ENCODE measurements at places on chromosomes 6 and 20.
A peak's percentile ranks its signal among the peaks of the same experiment; 100 is the strongest.

GRCh38 chr20:50487397-50487796 is 22.8 kb upstream of the PTPN1 start:
- DNase-seq = no peak

DNA sequence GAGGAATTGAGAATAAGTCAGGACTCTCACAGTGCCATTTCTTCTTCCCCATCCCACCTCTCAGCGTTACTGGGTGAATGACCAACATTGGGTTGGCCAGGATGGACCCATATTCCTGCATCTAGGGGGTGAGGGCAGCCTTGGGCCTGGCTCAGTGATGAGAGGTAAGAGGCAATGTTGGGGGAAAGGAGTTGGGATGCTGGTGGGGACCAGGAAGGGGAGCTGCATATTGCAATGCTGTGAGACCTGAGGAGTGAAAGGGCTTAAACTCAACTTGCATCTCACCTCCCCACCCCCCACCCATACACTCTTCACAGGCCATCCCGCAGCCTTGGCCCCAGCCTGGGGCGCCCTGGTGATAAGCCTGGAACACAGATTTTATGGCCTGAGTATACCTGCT is 1.3 kb downstream of the PRSS16 start:
- DNase-seq = no peak

- DNase-seq = no peak
Observed at GRCh38 chr6:42154461-42155209, 12.2 kb upstream of the C6orf132 start.

DNA sequence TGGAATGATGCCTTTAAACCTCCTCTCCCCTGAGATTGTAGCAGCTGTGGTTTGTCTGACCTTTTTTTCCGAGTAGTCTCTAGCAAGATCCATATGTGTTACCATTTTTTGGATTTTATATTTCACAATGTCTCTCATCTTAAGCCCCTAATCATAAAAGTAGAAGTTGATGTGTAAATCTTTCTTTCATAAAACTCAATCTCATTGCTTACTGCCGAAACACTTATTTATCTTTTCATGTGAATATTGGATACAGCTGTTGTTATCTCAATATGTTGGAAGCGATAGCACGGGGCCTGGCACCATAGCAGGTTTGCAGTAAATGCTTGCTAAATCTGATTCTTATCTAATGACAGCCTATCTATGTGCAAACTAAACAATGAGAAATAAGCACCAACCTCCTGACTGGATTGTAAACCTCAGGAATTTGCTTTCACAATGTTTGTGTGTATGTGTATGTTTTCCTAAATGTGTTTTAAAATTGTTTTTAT is 14.2 kb downstream of the SMPDL3A start:
- DNase-seq = no peak

DNA sequence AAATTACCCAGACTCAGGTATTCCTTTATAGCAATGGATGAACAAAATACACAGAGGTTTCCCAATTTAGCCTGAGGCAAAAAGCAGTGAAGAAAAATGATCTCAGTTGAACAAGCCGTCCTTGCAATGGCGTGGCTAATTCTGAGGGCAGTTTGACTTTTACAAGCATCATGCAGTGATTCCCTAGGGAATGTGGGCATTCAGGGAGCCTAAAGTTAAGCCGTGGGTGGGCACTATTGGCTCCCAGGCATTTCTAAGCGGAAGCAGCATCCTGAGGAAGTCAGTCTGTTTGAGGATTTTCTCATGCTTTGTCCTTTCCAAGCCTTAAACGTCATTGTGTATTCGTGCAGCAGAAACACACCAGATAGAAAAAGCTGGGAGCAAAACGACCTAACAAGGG is 133.9 kb downstream of the MYLK4 start:
- no peak for DNase-seq

GRCh38 chr20:63577317-63577894 is 3.4 kb upstream of the HELZ2 start:
- no peak for DNase-seq

- DNase-seq = no peak
Observed at GRCh38 chr20:858011-858410, 24.5 kb downstream of the FAM110A start.

DNA sequence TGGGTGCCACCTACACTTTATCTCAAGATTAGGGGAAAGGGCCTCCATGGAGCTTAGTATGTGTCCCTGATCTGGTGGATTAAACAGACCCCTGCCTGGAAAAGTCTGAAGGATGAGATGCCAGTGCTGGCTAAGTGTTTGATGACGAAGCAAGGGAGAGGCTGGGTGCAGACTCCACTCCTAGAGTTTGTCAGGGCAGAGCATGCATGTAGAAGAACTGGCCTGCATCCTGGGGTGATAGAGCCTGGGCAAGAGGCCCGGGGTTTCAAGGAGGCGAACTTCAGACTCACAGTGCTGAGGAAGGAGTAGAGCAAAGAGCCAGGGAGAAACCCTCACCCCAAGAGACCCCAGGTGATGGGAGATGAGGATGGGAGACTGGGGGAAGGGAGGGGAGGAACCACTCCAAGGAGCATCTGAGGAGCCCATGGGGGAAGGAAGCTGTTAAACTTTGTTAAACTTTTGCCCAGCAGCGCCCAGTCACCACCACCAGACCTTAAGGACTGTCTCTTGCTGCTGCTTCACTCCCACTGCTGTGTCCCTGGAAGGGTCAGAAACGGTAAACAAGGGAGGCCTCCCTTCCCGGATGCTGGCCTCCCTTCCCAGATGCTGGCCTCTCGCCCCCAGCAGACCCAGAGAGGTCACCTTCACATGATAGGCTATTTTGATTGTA is 61.6 kb downstream of the RPRD1B start:
- DNase-seq = no peak

DNA sequence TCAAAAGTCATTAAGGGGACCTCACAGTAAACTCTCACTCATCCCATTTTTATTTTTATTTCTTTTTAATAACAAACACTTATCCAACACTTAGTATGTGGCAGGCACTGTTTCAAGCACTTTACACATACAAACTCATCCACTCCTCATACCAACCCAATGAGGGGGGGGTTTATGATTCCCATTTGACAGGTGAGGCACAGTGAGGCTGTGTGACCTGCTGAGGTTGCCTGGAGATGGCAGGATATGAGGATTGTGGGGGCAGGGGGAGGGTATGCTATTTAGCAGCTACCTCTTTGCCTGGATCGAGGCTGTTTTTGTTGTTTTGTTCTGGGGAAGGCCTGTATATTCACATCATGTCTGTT is 219.8 kb downstream of the KIF16B start:
- no peak for DNase-seq

DNA sequence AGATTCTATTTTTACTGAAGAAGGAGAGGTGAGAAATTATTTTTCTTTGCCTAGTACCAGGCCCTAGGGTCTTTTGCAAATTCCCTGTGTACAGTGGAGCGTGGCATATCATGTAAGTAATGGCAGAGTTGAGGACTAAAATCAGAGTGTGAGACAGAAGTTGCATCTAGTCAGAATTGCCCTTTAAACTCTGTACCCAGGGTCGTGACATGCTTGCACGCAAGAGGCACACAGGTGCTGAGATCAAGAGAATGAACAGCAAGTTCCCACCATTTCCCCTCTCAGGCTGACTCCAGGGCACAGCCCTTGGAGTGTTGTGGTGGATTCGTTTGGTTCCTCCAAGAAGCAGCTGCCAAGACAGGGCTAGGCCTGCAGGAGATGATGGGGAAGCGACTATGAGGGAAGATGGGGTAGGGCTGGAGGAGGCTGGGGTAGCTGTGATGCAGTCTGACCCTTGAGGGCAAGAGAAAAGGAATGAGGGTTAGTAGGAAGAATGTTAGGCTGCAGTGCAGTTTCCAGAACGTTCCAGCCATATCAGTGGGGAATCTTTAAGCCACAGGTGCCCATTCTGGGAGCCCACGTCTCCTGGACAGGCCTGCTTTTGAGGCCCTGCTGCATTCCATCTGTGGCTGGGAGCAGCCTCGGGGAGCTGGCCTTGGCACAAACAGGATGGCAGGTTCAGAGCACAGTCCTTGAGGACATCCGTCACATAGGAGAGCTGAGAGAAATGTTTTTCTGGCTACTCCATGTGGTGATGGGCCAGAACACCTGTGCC is 6.9 kb downstream of the NELFCD start:
- no peak for DNase-seq

DNA sequence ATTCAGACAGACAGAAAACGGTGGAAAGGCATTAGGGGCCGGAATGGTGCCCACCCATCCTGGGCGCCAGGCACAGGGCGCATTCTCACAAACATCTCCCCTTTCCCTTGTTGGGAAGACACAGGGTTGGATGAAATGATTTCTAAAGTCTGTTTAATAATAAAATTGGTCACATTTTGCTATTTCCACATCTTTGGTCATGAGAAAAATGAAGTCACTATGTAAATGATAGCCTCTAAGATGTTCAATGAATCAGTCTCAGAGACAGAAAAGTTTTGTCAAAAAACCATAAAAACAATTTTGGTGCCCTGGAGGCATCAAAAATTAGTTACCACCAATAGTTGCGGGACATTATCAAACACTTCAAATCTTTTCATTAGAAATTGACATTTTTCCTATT is 40.7 kb downstream of the PRR18 start:
- DNase-seq = no peak

DNA sequence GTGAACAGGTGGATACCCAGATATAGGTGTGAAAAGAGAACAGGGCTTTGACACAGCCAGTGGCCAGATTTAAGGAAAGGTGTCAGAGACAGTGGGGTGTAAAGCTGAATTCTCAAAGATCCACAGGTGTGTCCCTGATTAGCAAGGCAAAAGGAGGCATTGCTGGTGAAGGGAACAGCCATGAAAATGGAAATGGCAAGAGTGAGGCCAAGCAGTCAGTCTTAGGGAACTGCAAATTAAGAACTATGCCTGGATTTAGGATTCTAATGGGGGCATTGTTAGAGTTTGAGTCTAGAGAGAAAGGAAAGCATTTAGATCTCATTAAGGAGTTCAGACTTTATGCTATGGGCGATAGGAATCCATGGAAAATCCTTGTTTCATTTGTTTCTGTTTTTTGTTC is 789.2 kb downstream of the MAFB start:
- DNase-seq = no peak

- DNase-seq = no peak
Observed at GRCh38 chr6:195861-196360, 96.4 kb upstream of the DUSP22 start.

- DNase-seq = no peak
Observed at GRCh38 chr6:99415446-99415845, 9.7 kb downstream of the PNISR start.

GRCh38 chr6:52595000-52595795 is 18.3 kb upstream of the TRAM2 start:
- no peak for DNase-seq

- no peak for DNase-seq
Observed at GRCh38 chr20:59246691-59247400, 53.6 kb upstream of the EDN3 start.

DNA sequence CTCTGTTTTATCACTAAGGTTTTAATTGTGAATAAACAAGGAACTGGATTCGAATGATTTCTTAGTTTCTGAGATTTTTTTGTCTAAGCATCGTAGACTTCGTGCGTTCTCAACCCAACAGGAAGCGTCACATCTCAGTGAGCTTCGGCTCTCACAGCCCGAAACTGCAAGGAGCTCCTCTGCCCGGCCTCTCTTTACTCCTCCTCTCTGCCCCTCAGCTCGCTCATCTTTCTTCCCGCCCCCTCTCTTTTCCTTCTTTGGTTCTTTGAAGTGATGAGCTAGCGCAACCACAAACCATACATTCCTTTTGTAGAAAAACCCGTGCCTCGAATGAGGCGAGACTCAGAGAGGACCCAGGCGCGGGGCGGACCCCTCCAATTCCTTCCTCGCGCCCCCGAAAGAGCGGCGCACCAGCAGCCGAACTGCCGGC is 480 bp upstream of the NT5E start:
- peak; percentile 59 for DNase-seq

- DNase-seq = no peak
Observed at GRCh38 chr20:43723186-43723585, 3.6 kb downstream of the GTSF1L start.

DNA sequence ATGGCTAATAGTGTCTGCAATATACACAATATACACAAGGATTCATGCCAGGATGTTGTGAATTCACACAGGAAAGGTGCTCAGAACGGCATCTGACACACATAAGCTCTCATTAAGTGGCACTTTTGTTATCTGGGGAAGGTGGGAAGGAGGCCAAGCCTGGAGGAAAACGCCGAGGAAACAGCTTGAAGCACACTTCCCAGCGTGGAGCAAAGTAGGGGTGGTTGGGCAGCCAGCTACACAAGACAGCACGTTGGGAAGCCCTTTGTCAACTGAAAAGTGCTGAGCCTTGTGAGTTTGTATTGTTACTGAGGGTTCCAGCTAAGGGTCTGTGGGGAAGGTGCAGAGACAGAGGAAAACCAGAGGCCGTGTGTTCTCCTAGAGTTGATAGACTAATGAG is 181.0 kb downstream of the ZMYND8 start:
- no peak for DNase-seq

DNA sequence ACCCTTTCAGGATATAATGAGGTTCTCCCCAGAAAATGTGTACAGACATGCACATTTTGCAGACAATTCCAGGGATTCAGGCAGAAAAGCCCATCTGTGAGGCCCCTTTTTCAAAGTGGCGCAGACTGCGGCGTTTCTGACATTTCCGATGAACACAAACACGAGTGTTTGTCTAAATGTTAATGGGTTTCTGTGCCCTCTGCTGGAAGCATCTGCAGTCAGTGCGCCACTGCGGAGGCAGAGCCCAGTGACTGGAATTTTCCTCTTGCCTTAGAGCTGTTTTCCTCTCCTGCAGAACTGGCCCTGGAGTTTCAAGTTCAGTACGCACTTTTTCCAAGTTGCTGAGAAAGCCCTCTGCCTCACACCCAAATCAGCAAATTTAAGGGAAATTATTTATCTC is 15.3 kb downstream of the ANKRD60 start:
- DNase-seq = no peak

GRCh38 chr20:36309643-36310042 is 3.5 kb downstream of the DLGAP4 start:
- DNase-seq = no peak

DNA sequence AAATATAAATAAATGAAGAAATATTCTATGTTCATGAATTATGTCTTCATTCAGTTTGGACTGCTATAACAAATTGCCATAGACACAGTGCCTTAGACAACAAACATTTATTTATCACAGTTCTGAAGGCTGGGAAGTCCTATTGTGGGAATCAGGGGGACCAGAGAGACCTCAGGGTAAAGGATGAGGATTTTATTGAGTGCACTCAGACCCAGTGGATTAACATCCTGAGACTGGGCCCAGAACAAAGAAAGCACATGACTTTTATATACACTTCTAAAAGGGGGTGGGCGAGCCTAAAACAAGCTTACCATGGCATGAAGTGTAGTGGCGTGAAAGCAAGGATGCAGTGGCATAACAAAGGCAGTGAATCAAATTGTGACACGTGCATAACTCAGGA is 26.9 kb upstream of the CBLN4 start:
- no peak for DNase-seq

DNA sequence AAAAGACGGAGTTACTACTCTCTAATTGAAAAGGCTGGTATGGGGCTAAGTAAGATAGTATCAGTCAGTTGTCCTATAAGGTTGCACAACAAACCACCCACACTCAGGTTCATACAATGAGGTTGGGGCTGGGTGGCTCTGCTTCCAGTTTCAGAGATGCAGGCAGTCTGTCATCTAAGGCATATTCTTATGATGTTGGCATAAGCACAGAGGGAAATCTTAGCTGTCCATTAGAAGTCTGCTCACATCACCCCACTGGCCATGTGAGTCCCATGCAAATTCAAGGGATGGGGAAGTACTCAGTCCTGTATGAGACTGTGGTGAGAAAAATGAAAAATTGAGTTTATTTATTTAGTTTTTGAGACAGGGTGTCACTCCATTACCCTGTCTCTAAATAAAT is 118.6 kb downstream of the LAMP5 start:
- no peak for DNase-seq

Measured in GM12891 (cell line).